ENCODE measurements at places on chromosomes 7 and 10.
A peak's percentile ranks its signal among the peaks of the same experiment; 100 is the strongest.

- peak; percentile 78 for DNase-seq
Measured at GRCh38 chr7:1136841-1137516, 23.0 kb downstream of the ZFAND2A start.

DNA sequence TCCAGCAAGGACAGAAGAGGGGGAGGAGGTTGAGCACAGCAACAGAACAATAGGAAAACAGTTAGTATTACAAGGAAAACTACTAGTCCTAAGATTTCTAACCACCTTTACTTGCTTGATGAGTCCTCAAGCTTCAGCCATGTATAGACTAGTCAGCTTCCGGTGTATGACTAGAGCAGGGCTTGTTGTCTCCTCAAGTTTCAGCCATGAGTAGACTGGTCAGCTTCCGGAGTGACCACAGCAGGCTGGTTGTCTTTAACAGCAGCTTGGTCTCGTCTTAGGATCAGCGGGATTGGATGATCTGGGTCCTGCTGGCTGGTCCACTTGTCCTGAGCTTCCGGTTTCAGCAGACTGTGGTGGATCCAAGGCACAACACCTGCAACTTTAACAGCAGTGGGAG lies 10.6 kb upstream of the ZNF239 start:
- no peak for DNase-seq

DNA sequence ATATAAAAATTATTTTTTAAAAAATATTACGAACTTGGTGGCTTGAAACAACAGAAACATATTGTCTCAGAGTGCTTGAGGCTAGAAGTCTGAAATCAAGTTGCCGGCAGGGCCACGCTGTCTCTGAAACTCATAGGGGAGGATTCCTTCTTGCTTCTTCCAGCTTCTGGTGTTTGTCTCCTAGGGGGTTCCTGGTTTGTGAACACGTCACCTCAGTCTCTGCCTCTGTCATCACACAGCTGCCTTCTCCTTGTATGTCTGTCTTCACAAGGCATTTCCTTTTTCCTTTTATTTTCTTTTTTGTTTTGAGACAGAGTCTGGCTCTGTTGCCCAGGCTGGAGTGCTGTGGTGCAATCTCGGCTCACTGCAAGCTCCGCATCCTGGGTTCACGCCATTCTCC lies 12.7 kb upstream of the SNX8 start:
- DNase-seq: no peak

- no peak for DNase-seq
Measured at GRCh38 chr10:35667971-35668370, 25.9 kb upstream of the FZD8 start.

DNA sequence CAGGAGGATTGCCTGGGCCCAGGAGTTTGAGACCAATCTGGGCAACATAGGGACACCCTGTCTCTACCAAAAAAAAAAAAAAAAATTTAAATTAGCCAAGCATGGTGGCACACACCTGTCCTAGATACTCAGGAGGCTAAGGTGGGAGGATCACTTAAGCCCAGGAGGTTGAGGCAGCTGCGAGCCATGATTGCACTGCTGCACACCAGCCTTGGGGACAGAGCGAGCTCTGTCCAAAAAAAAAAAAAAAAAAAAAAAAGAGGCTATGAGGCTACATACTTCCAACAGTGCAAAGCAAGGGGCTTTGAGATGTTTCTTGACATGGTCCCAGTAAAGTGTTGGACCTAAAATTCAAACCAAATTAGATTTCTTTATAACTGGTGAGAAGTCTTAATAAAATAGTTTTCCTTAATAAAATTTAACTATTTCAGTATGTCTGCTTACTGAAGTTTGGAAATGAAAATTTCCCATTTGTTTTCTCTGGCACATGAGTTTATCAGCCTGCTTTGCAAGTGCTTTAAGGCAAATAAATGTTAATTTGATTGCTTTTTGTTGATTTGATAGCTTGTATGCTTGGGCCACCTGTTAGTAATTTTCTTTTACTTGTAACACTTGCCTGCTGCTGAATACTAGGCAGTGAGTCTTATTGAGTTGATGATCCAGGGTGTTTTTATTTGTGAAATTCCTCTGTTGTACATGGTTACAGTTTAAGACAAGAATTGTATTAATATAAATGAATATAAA lies 16.1 kb downstream of the CALU start:
- no peak for DNase-seq

Data from NCI-H1417 (cell line).